ENCODE measurements at places on chromosomes 2 and 18.

GRCh38 chr2:79564065-79564464 lies 51.2 kb downstream of the CTNNA2 start:
- DNase-seq, result no peak

DNA sequence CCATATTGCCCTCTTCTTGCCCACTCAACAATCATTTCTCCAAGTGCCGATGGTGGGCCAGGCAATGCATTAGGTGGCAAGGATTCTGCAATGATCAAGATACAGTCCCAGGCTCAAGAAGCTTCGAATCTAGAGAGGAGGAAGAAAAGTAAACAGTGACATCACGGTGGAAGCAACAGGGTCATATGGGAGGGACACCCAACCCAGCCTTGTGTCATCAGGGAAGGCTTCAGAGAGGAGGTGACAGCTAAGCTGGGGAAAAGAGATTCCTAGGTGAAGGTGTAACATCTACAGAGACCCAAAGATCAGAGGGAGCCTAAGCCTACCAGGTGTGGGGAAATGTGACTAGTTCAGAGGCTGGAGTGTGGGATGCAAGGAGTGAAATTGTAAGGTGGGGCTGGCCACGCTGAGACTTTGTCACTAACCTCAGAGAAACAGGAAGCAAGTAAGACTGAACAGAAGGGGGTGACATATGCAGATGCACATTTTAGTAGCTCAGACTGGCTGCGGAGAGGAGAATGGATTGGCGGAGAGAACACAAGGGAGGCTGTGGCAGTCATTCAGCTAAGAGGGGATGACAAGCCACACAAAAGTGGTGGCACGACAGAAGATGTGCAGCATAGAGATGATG lies 104.9 kb downstream of the ANKRD44 start:
- DNase-seq, result no peak

DNA sequence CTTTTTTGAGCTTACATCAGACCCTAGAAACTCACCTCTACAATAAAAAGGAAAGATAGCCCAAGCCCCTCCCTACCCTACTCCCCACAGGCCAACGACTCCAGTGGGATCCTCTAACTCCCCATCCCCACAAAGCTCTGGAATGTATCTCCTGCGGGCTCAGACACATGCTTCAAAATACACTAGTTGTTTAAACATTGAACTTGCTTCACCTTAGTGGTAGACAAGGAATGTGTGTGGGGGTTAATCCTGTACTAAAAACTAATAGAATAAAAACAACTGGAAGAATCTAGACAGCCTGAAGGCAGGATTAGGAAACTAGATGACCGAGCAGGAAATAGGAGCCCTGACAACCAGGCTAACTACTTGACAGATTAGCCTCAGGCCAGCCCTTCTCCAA lies 211.5 kb downstream of the SUCLG1 start:
- DNase-seq, result no peak

- peak; percentile 76 for DNase-seq
Observed at GRCh38 chr18:74689251-74689650, 91.6 kb downstream of the ZNF407 start.

- no peak for DNase-seq
Observed at GRCh38 chr2:209663656-209664055, 108.0 kb upstream of the UNC80 start.

DNA sequence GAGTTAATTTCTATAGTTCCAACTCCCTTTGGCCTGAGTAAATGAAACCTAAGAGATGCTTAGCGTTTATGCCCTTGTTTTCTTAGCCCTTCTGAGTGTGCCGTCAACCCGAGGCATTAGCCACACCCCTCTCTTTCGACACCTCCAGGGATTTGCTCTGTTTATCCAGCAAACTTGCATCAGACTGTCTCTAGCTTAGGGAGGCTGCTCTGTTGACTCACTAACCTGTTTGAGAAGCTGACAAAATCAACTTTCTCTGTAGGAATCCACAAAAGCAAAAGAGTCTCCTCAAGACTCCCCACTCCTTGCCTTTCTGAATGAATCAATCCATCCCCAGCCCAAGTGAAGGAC lies 317.6 kb downstream of the TNS1 start:
- peak; percentile 95 for DNase-seq

- DNase-seq, result no peak
Observed at GRCh38 chr2:186407611-186408010, 78.4 kb upstream of the ZC3H15 start.

DNA sequence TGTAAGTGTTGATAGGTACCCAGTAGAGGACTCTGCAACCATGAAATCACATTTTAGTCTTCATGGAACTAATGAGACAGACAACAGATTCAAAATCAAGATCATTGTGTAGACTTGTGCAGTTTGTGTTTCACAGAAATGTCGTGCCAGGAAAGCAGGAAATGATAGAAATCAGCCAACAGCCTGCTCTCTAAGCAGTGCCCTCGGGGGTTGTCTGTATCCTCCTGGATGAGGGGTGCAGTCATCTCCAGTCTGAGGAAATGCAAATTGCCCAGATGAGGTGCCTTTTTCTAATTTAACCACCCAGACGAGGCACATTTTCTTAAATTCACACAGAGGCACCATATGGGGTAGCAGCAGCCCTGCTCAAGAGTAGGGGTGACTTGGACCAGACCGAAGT lies 663.1 kb downstream of the XIRP2 start:
- DNase-seq, result no peak

GRCh38 chr18:21404426-21404825 lies 162.4 kb downstream of the GREB1L start:
- DNase-seq, result no peak

- no peak for DNase-seq
Observed at GRCh38 chr2:225379856-225380255, 19.7 kb upstream of the NYAP2 start.

DNA sequence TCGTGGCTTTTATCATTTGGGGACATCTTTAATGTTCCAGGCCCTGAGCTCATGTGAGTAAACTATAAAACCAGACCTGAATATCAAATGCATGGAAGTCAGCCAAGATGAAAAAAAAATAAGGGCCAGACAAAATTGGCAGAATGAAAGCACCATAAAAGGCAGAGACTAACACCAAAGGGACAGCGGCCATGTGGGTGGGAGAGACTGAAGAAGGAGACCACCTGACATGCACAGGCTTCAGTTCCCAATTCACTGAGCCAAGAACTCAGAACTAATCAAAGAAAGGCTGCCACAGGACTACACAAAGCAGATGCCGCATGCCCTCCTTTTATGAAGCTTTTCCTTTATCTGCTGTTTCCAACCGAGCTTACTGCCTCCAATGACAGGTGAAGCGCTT lies 267.1 kb downstream of the RAD51AP2 start:
- DNase-seq, result no peak

DNA sequence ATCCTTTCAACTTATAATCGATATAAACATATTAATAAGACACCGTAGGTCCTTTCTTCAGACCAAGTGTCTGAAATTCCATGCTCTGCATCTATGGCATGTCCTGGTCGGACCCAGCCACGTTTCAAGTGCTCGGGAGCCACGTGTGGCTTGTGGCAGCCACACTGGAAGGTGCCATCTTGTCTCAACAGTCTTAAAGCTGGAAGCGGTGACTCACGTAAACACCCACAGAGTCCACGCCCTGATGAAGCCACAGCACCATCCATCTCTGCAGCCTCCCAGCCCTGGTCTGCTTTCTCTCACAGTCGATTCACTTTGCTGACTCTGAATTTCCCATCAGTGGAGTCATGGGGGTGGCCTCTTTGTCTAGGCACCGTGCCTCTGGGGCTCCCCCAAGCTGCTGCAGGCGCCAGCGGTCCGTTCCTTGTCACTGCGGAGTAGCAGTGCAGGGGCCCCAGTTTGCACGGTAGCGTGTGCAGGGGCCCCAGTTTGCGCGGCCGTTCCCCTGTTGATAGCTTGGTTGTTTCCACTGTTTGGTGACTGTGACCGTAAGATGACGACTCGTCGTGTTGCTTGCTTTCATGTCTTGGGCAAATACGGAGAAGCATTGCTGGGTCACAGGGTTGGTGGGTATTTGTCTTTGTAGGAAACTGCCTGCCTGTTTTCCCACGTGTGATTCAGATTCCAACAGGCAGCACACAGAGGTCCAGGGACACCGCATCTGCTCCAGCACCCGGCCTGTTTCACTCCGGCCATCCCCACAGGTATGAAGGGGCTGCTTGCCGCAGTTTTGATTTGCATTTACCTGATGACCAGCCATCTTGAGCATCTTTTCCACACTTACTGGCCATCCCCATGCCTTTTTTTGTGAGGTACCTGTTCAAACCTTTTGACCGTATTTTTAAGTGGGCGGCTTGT lies 240.3 kb downstream of the HDAC4 start:
- no peak for DNase-seq

- DNase-seq, result peak; percentile 46
Observed at GRCh38 chr18:8654503-8655451, 45.5 kb downstream of the RAB12 start.

GRCh38 chr18:12295389-12296086 lies 12.5 kb upstream of the TUBB6 start:
- DNase-seq, result no peak

- peak; percentile 27 for DNase-seq
Observed at GRCh38 chr18:73153271-73153670, 285.5 kb upstream of the NETO1 start.

GRCh38 chr2:168514692-168515091 lies 58.6 kb downstream of the CERS6 start:
- DNase-seq, result peak; percentile 35

DNA sequence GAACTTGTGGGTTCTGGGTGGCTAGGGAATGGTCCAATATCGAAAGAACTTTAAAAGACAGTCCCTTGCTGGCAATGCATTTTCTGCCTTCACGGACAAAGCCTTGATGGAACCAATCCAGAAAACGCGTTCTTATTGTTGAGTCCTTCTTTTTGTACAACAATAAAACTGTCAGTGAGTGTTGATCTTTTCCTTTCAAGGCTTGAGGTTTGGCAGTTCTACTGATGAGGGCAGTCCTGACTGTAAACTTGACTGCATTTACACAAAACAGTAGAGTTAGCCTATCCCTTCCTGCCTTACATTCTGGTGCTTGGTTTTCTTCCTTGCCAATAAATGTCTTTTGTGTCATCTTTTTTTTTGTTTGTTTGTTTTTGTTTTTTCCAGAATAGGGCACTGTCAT lies 2.5 kb upstream of the UGT1A7 start:
- DNase-seq, result no peak

GRCh38 chr2:211328126-211328525 lies 771.7 kb downstream of the CPS1 start:
- no peak for DNase-seq

DNA sequence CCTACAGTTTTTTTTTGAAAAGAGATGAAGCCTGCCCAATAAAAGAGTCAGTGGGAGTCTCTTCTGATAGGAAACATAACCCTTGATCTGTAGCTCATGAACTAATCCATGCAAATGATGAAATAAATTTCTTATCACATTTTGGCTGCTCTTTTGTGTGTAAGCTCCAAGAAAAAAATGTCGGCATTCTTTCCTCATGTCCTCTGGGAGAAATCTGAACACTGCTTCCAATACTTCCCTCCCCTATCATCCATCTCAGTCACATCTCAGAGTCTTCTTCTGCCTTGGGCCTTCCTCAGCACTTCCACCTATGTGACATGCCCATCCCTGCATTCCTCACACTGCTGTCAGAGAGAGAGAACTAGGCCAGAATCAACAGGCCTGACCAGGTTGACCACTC lies 395.7 kb upstream of the ST6GAL2 start:
- DNase-seq, result peak; percentile 12

GRCh38 chr2:176175709-176176607 lies 12.5 kb upstream of the HOXD1 start:
- no peak for DNase-seq

DNA sequence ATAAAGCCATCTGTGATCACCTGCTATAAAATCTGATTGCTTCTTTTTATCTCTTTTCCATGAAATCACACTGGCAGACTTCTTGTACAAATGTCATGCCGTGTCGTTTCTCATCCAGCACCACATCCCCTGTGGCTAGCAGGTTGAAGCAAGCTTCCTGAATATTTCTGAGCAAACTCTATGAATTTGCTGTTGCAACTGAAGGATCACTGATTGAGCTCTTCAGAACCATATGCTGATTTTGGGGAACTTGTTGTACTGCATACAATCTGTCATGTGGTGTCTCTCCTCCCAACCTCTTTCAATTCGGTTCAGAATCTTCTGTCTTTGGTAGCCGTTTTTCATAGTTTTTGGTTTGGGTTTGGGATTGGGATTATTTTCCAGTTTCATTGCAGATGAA lies 57.7 kb upstream of the RBMS1 start:
- DNase-seq, result no peak

DNA sequence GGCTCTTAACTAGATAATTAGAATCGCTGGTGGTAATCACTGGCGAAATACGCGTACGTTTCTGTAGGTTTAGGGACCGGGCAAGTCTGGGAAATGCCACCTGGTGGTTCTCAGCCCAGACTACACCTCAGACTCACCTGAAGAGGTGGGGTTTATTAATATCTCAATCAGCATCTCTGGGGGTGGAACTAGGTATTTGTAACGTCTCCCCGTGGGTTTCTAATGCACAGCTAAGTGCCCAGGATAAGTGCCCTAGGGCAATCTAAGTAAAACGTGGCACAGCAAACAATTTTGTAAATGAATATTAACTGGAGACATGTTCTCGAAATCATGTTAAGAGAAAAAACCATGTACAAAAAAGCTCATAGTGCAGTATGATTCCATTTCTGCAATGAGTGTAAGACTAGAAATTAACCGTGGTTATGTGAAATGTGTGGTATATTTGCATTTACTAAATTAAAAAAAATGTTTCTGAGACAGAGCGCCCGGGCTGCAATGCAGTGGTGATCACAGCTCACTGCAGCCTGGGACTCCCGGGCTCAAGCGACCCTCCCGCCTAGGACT lies 760 bp upstream of the CNOT11 start:
- DNase-seq, result no peak

- no peak for DNase-seq
Observed at GRCh38 chr2:104318001-104318665, 535.8 kb upstream of the POU3F3 start.

DNA sequence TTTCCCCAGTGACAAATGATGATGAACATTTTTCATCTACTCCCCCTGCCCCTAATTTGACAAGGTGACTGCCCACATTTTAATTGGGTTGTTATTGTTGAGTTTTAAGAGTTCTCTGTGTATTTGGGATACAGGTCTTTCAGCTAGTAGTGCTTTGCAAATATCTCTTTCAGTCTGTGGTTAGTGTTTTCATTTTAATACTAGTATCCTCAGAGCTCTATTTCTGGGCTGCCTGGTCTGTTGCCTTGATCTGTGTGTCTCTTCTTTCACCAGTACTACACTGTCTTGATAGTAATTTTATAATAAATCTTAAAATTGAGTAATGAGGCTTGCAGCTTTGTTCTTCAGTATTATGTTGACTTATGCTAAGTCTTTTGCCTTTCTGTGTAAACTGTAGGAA lies 19.7 kb downstream of the EIF5B start:
- DNase-seq, result no peak

GRCh38 chr2:67840460-67841068 lies 222.2 kb downstream of the C1D start:
- DNase-seq, result peak; percentile 80

GRCh38 chr2:46870051-46870839 lies 45.4 kb downstream of the MCFD2 start:
- DNase-seq, result peak; percentile 37

GRCh38 chr18:23626451-23627279 lies 36.0 kb downstream of the ANKRD29 start:
- DNase-seq, result peak; percentile 27

DNA sequence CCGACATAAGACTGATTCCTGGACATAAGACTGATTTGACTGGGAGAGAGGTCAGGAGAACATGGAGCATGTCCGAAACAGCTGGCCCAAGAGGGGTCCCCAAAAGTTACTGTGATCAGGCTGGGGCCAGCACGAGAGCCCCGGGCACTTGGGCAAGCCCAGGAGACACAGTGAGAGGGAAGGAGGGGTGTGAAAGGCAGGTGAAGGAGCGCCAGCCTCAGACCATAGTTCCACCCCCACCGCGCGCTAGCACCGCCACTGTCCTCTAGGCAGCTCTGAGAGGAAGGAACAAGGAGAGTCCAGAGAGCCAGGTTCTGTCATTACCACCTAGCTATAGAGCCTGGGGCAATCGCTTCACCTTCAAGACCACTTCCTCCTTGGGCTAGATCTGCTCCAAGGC lies 78.2 kb upstream of the DAPL1 start:
- no peak for DNase-seq

Measured in cardiac fibroblast (primary cell).